ENCODE measurements at places on chromosomes 3 and 15.

GRCh38 chr3:136142592-136142991, 53.5 kb downstream of the MSL2 start:
- no peak for DNase-seq

- no peak for DNase-seq
These were observed 13.8 kb upstream of the IL16 start for GRCh38 chr15:81182756-81183438.

- DNase-seq, result no peak
These were observed 101.6 kb downstream of the SRGAP3 start for GRCh38 chr3:9147896-9148266.

DNA sequence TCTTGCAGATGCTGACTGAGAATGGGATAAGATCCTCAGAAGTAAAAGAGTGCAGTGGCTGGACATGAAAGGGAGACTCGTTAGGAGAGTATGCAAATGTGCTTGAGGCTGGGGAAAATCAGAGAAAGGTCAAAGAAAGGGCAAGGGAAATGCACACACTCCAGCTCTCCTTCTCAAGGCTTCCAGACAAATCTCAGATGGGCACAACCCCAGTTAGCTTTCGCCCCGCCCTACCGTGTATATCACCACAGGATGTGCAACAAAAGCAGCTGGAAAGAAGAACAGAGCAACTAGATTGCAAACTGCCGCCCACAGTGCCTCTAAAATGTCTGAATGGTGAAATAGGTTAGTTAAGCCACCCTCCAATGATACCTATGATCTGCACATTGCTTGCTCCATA, 63.9 kb downstream of the CERS3 start:
- no peak for DNase-seq

GRCh38 chr15:57060799-57061198, 142.4 kb downstream of the TCF12 start:
- no peak for DNase-seq

Measured in activated CD4-positive, CD25-positive, alpha-beta regulatory T cell treated with anti-CD3 and anti-CD28 coated beads, Interleukin-2, amount 50 U/mL, for 16 hours (primary cell).